Fibroblast of the conjunctiva (primary cell): ENCODE measurements at places on chromosomes 6 and 20.

- DNase-seq, result no peak
Measured at GRCh38 chr6:113055061-113055460, 707.9 kb downstream of the RFPL4B start.

GRCh38 chr20:56328861-56329260 is 29.9 kb upstream of the FAM210B start:
- DNase-seq, result no peak

DNA sequence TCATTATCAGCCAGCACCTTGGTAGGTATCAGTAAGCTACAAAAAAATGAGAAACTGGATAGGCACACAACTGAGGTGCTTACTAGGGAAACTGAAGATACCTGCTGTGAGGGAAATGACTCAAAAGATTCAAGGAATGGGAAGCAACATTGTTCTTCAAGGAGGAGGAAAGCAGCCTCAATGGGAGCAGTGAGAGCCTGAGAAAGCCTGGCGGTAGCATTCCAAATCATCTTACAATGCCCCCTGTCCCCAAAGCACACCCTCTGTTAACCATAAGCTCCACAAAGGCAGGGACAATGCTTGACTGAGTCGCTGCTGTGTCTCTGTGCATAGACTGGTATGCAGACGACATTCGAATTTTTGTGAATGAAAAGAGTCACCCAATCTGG is 10.6 kb downstream of the PKHD1 start:
- DNase-seq, result no peak

DNA sequence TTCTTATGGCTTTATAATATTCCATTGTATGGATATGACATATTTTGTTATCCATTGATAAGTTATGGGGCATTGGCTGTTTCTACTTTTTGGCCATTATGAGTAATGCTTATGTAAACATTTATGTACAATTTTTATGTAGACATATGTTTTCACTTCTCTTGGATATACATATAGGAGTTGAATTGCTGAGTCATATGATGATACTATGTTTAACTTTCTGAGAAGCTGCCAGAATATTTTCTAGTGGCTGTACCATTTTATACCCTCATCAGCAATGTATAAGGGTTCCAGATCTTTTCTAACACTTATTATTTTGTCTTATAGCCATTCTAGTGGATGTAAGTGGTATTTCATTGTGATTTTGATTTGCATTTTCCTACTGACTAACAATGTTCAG is 23.1 kb downstream of the OTOR start:
- DNase-seq, result no peak

DNA sequence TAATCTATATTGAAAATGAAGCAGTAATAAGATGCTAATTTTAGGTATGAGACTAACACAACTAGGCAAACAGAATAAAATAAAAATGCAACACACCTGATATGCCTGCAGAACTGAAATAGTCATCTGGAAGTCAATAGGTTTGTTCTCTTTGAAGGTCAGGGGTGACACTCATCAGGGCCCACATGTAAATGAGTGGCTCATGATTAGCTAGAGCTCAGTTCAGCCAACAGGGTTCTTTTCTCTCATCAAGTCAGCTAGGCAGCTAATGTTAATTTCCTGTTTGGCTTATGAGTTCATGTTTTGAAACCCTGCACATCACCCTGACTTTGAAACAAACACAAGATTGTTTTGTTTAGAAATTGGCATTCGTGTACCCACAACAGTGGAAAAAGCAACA is 23.8 kb downstream of the SMLR1 start:
- DNase-seq, result no peak

- no peak for DNase-seq
Measured at GRCh38 chr6:167683028-167683862, 143.5 kb upstream of the AFDN start.
